Stimulated activated CD4-positive, alpha-beta T cell treated with anti-CD3 and anti-CD28 coated beads, Interleukin-15, amount 100 ng/mL, for 24 hours (primary cell): ENCODE measurements at places on chromosomes 1 and 21.

DNA sequence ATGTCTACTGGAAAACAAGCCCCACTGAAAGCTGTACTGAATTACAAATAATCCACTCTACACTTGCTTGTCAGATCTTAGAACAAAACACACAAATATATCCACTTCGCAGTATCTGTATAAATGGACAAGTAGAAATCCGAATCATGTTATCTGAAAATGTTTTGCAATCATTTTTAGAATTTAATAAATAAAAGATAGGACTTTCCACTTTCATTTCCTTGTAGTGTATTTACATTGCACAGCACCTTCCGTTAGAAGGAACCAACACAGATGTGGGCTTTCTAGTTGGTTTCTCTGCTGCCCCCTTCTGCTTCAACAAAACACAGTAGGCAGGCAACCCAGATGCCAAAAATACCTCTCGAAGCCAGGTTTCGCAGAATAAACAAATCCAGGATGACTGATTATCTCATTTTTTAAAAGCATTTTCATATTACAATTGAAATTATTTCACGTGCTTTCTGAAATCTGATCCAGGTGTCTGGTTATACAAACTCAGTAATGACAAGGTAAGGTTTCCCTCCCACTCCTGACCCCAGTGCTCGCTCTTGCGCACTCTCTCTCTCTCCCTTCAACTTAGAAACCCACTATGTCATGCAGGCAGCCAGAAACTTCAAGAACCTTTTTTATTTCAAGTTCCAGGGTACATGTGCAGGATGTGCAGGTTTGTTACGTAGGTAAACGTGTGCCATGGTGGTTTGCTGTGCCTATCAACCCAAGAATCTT is 389.9 kb downstream of the SMYD3 start:
- DNase-seq: peak; percentile 20

GRCh38 chr1:29284286-29284960 is 48.1 kb downstream of the PTPRU start:
- no peak for DNase-seq

- DNase-seq: no peak
Observed at GRCh38 chr1:41642922-41643821, 158.7 kb upstream of the EDN2 start.

DNA sequence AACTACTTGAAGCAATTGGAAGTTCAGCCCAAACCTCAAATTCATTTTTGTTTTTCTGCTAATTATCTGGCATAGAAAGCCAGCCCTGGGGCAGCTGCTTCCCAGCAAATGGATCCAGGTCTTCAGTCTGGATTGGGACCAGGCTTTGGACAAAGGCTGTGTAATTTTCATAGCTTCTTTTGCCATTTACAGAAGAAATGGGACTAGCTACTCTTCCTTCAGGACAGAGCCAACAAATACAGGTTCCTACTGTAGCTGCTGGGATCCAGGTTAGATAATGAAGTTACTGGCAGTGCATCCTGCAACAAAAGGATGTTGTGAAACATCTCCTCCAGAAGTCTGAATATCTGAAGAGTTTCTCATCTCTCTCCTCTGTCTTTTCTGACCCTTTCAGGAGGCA is 171.5 kb upstream of the CAMK1G start:
- no peak for DNase-seq

- DNase-seq: no peak
Observed at GRCh38 chr1:10360045-10360444, 38.8 kb upstream of the PGD start.

DNA sequence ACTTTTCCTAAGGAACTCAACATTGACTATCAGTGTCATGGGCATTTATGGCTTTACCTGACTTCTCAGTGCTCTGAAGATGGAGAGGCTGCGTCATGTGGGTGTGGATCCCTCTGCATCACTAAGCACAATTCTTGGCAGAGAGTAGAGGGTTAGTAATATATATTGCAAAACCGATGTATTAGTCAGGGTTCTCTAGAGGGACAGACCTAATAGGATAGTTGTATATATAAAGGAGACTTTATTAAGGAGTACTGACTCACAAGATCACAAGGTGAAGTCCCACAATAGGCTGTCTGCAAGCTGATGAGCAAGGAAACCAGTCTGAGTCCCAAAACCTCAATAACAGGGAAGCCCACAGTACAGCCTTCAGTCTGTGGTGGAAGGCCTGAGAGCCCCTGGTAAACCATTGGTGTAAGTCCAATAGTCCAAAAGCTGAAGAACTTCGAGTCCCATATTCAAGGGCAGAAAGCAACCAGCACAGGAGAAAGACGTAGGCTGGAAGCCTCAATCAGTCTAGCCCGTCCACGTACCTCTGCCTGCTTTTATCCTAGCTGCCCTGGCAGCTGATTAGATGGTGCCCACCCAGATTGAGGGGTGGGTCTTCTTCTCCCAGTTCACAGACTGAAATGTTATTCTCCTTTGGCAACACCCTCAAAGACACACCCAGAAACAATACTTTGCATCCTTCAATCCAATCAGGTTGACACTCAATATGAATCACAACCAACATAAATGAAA is 159.7 kb upstream of the NRIP1 start:
- no peak for DNase-seq

DNA sequence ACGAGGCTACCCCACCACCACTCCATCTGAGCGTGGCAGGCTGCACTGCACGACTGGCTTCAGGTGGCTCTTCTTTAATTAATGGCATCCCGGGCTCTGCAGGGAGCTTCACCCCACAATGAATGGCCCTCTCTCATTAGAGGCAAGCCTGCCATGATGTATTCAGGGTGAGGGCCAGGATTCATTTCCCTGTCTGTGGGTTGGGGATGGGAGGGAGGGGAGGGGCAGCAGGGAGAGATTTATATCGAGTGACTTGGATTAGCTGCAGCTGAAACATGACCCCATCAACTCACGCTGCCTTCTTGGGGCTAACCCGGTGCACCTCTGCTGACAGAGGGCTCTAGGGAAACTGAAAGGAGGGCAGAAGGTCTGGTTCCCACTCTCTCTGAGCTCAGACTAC is 54.2 kb downstream of the ERI3 start:
- DNase-seq: no peak

- peak; percentile 43 for DNase-seq
Observed at GRCh38 chr1:235366286-235366685, 941 bp upstream of the TBCE start.

DNA sequence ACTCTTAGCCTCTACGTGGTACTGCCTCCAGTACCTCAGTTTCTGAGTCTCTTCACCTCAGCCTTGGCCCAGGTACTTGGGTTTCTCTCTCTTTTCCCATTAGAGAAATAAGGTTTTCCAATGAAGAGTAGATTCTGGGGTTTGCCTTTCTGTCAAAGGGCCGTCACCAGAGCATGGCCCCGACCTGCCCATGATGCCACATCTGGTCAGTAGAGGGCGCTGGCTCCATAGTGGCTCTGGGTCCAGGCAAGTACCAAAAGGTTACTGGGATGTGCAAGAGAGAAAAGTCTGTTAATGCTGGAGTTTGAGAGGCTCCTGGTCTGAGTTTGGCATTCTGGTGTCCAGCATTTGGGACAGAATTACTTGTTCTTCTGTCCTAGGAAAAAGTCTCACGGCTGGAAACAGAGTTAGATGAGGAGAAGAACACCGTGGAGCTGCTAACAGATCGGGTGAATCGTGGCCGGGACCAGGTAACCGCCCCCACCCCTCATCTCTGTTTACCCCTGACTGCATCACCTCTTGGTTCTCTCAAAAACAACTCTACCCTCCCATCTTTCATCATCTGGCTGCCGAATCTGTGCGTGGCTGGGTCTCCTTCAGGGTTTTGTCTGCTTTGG is 5.3 kb upstream of the TUFT1 start:
- peak; percentile 86 for DNase-seq

GRCh38 chr1:5985250-5985649 is 7.0 kb downstream of the NPHP4 start:
- DNase-seq: no peak

GRCh38 chr1:16907870-16908758 is 12.3 kb downstream of the RNU1-2 start:
- no peak for DNase-seq

DNA sequence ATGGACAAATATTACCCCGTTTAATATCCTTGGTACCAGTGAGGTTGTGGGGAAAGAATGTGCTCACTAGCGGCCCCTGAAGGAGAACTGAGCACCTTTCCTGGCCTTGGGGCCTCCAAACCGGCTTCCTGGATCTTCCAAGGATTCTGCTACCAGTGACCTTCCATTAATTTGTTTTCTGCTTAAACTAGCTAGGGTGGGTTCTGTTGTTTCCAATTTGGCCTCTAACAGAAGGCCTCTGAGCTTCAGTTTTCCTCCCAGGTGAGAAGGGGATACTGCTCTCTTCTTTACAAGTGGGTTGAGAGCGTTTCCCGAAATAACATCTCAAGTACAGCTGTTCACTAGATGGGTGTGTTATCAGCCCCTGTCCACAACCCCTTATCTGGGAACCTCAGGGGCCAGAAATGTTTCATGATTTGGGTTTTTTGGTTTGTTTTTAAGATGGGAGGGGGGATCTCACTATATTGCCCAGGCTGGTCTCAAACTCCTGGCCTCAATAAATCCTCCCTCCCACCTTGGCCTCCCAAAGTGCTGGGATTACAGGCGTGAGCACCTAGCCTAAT is 16.9 kb upstream of the IFNGR2 start:
- DNase-seq: no peak

- no peak for DNase-seq
Observed at GRCh38 chr1:164617377-164618201, 58.6 kb downstream of the PBX1 start.

DNA sequence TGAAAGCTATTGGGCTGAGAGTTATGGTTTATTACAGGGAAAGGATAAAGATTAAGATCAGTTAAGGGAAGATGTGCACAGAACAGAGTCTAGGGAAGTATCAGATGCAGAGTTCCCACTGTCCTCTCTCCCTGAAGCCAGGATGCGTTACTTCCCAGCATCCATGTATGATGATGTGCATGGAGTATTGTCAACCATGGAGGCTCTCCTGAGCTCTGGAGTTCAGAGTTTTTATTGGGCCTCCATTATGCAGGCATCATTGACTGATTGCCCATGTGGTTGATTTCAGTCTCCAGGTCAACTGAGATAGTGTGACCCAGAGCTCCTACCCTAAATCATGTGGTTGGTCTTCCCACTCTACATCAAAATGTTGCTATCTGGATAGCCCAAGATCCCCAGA is 30.7 kb downstream of the SERINC2 start:
- DNase-seq: no peak

DNA sequence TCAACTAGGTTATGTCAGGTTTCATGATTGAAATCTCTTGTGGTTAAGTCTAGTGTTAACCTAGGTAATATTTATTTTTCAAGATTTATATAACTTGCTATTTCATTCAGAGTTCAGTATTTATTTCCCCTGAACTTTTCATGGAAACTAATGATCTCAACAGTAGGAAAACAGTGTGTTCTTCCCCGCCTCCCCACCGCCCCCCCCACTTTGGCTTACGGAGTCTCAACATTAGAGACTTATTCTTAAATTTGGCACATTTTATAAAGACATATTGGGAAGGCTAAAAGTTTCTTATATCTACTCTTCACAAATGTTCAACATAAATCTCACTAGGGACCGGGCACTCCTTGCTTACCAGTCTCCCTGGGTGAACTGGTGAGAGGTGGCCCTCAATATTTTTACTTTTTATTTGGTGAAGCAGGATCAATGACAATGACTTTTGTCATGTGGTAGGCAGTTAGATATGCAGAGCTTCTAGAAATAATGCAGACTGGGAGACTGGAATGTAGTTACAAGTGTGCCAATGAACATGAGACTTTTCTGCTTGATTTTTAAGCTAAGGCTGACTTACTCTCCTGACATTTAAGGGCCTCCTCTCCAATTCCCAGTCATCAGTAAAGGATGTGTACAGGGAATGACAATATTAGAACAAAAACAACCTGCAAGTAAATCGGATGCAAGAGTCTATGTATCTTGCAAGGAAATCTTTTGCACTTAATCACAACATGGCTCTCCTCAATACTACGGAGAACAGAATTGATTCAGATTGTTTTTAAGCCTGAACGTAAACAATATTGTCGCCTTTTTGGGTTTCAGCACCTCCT is 1.7 kb upstream of the MAN1A2 start:
- no peak for DNase-seq

DNA sequence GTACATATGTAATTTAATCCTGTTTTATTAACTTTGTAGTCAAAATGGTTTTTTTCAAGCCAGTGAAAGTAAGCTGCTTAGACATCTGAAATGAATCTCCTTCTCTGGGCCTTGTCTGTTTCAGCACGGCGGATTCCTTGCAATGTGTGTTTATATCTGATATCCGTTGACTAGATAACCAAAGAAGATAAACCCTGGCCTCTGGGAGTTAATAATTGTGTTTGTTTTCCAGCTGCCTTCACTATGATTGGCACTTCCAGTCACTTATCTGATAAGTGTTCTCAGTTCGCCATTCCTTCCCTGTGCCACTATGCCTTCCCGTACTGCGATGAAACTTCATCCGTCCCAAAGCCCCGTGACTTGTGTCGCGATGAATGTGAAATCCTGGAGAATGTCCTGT is 63.5 kb upstream of the UBE2U start:
- no peak for DNase-seq

DNA sequence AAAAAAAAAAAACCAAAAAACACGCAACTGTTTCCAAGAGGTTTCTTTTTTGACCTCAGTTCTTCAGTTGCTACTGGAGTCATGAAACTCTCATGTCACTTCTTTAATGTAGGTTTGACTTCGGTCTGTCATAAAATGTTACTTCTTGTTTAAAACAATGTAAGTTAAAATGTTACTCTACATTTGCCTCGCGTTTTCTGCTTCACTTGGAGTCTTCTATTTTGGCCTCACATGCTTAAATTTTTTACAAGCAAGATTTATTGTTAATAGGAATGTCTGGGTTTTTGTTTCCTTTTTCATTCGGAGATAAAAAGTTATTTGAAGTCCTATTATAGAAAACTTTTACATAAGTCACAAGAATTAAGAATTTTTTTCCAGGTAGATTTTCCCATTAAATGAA is 880.2 kb downstream of the LTN1 start:
- DNase-seq: no peak

- DNase-seq: no peak
Observed at GRCh38 chr1:53377438-53377841, 49.6 kb upstream of the LRP8 start.

DNA sequence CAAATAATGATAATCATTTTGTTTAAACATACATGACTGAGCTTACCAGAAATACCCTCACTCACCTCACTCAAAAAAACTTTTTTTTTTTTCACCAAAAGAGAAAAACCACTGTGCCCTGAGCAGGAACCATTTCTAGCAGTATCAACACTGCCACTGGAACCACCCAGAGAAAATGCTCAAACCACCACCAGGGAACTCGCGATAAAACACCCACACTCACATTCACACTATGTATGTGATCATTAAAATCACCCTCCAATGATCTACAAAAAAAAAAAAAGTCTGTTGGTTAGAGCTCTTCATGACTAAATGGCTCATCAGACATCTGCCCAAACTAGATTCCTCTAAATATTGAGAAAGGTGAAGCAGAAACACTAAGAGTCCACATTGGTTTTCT is 11.5 kb downstream of the TIAM1 start:
- peak; percentile 30 for DNase-seq

GRCh38 chr1:48048064-48048463 is 50.9 kb upstream of the TRABD2B start:
- no peak for DNase-seq

DNA sequence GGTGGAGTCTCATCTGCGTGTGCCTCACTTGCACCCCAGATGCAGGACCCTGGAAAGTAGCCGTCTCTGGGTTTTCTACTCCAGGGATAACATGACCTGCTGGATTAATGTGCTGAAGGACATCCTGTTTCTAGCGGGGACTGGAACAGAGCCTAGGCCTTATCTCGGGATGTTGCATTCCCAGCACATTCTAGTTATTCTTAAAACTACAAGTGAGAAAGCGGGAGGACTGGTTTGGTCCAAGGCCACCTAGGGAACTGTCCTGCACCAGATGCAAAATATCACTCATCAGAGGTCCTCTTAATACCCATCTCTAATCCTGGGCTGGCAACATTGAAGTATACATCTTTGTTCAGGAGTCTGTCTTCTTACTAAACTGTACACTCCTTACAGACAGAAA is 179.9 kb downstream of the ZC3H11B start:
- no peak for DNase-seq
